ENCODE measurements at places on chromosomes 12 and 14. TPM values are rescaled to one million over a fixed set of nuclear protein-coding genes. Genes with fewer than 3 reads are reported as not detected.
A peak's percentile ranks its signal among the peaks of the same experiment; 100 is the strongest.

CCDC197 gene
- not detected for total RNA-seq

- H3K27me3 ChIP-seq: no peaks in the 10 kb centered on the region
- H3K27ac ChIP-seq: no peak overlapping the region
- no peak for DNase-seq
These were observed 581.3 kb downstream of the TMEM121 start for GRCh38 chr14:106107703-106108102.

DNA sequence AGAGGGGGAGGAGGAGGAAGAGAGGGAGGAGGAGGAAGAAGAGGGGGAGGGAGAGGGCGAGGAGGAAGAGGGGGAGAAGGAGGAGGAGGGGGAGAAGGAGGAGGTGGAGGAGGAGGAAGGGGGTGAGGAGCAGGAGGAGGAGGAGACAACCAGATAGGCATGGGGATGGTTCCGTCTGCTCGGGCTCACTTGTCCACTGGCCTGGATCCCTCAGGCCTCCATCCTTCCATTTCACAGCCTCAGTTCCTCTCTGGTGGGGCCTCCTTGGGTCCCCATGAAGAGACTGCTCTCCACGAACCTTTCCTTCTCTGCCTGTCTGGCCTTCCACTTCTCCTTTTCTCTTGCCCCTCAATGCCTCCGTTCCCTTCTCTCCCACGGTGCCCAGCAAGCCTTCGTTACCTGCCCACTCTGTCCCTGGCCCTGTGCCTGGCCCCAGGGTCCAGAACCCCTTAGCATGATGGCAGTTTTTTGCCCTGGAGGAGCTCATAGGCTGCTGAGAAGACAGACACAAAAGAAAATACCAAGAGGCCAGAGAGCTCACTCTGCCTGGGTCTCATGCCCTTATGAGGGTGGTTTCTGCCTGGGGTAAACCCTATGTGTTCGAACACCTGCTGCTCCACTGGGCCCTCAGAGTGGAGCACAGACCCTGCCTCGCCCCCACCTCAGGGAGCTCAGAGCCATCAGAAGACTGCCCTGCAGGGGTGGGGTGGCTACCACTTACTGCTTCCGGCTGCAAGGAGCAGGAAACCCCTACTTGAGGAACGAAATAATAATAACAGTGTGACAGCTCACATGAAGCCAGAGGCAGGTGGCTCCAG, 11.7 kb upstream of the CACNA2D4 start:
- no peaks in the 10 kb centered on the region for H3K27me3 ChIP-seq
- peaks cover 6% of the 10 kb centered on the region for H3K4me1 ChIP-seq
- H3K27ac ChIP-seq: no peak overlapping the region
- DNase-seq: no peak
- H3K4me3 ChIP-seq: no peak overlapping the region
- no peaks in the 10 kb centered on the region for H3K36me3 ChIP-seq

PDZRN4 gene
- not detected for total RNA-seq

PPFIA2 gene
- total RNA-seq: not detected

DNA sequence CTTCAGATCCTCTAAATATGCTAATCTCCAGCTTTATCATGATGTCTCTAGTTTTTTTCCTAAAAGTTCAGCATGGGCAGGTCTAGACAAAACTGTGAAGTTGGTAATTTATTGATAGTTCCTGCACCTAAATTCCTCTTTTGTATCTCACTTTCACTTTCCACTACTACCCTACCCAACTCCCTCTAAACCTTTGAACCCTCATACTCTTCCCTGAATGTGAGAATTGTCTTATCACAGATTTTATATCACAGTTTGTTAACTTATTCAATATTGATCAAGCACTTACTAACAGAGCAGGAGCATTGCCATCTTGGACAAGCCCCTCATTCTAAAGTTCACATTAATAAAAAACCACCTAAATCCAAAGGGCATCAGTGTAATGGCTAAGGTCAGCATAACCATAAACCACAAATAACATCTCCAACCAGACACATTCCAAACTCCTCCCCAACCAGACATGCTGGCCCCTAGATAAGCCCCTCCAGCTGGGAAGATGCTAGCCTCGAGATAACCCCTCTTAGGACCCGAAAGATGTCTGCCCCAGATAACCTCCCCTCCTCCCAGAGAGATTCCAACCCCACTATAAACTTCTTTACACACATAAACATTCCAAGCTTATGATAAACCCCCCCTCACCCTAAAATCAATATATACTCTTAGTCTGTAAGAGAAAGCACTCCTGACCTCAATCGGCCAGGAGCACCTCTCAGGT, 78.7 kb downstream of the FSCB start:
- H3K4me1 ChIP-seq: no peaks in the 10 kb centered on the region
- H3K27me3 ChIP-seq: no peaks in the 10 kb centered on the region
- peaks cover 2% of the 10 kb centered on the region for H3K36me3 ChIP-seq

GRCh38 chr12:29725587-29726320, 58.0 kb downstream of the TMTC1 start:
- no peaks in the 10 kb centered on the region for H3K36me3 ChIP-seq
- no peak overlapping the region for H3K27ac ChIP-seq
- H3K4me3 ChIP-seq: no peak overlapping the region
- peaks cover 2% of the 10 kb centered on the region for H3K27me3 ChIP-seq
- DNase-seq: no peak
- H3K4me1 ChIP-seq: no peaks in the 10 kb centered on the region

DNA sequence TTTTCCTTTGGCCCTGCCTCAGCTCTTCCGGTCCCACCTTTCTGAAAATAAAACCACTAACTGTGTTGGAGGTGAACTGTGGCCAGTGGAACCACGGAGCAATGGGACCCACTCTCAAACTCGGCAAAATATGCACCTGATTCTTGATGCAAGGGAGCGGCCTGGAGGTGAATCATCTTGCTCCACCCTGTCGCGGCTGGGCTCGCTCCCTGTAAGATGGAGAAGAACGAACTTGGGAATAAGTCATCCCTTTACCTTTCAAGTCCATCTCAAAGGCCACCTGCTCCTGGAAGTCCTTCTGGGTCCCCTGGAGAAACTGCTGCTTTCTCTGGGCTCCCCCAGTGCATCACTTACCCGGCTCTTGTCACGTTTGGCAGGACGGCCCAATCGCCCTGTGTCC, 309.9 kb downstream of the BCL11B start:
- no peaks in the 10 kb centered on the region for H3K36me3 ChIP-seq
- no peak for DNase-seq

GRCh38 chr12:104768033-104768432, 190.1 kb downstream of the SLC41A2 start:
- peaks cover 20% of the 10 kb centered on the region for H3K4me1 ChIP-seq
- no peak overlapping the region for H3K4me3 ChIP-seq
- H3K36me3 ChIP-seq: no peaks in the 10 kb centered on the region
- DNase-seq: no peak

DNA sequence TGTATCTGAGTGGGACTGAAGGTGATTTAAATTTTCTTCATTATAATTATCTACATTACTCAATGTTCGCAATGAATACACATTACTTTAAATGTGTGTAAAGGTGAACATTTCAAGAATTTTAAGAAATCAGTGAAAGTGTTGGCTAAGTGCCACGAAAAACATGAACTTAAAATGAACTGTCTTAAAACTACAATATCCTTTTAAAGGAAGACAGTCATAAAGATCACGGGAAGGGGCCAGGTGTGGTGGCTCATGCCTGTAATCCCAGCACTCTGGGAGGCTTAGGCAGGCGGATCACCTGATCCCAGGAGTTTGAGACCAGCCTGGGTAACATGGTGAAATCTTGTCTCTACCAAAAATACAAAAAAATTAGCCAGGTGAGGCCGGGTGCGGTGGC, 11.2 kb downstream of the MOK start:
- no peak overlapping the region for H3K27ac ChIP-seq
- no peak overlapping the region for H3K4me3 ChIP-seq
- no peak for DNase-seq
- no peaks in the 10 kb centered on the region for H3K27me3 ChIP-seq
- no peaks in the 10 kb centered on the region for H3K4me1 ChIP-seq

ATL1 gene
- 0.81 TPM for total RNA-seq

DNA sequence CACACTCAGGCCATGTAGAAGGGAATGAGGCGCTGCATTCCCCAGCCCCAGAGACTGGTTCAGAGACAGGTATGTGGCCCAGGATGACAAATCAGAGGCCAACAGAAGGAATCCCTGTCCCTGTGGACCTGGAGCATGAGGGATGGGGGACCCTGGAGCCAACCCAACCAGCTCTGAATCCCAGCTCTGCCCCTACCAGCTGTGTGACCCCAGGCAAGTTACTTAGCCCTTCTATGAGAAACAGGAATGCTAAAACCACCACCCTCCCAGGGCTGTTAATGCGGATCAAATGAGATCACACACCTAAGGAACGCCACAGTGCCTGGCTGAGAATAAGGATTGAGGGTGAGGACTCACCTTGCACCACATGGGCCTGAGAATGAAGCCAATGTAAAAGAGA, 15.6 kb downstream of the ITPK1 start:
- H3K4me3 ChIP-seq: no peak overlapping the region
- H3K36me3 ChIP-seq: no peaks in the 10 kb centered on the region
- peaks cover 46% of the 10 kb centered on the region for H3K4me1 ChIP-seq

SLC6A15 gene
- total RNA-seq: not detected

SLC35F4 gene
- not detected for total RNA-seq

DNA sequence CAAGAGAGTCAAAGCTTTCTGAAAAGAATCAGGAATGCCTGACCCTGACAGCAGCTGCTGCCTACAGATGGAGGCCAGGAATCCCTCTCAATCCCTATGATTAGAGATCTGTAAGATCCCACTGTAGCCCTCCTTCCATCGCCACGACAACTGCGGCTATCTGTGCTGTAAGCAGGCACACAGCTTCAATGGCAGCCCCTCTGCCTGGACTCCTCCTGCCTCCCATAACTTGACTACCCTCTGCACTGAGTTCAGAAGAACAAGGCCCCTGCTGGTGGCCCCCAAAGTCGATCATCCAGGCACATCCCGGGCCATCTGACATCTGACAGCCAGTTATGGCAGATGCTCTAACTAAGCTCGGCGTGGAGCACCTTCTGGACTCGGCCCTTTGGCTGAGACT, 2.9 kb downstream of the CLMN start:
- peaks cover 20% of the 10 kb centered on the region for H3K4me1 ChIP-seq
- H3K36me3 ChIP-seq: no peaks in the 10 kb centered on the region
- no peak overlapping the region for H3K27ac ChIP-seq
- no peak for DNase-seq
- no peak overlapping the region for H3K4me3 ChIP-seq

- H3K27ac ChIP-seq: peak overlapping the region; percentile 65
- no peak overlapping the region for H3K4me3 ChIP-seq
- DNase-seq: no peak
- no peaks in the 10 kb centered on the region for H3K27me3 ChIP-seq
- peaks cover 48% of the 10 kb centered on the region for H3K36me3 ChIP-seq
- H3K4me1 ChIP-seq: peaks cover 45% of the 10 kb centered on the region
These were observed 10.5 kb downstream of the MLXIP start for GRCh38 chr12:122089077-122089476.

DNA sequence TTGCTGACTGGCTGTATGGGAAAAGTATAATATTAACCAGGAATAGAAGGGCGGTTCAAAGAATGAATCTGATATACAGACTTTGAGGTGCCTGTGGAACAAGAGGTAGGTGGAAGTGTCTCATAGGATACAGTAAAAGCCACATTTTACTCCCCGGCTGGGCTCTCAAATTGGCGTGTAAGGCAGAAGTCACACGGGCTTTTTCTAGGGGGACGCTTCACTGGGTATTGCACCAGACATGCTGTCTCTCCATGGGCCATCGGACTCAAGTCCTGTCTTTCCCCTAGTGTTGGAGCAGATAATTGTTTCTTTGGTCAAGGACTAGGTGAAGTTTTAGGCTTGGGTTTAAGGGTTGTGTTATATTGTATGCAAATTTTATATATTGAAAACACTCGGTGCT, 9.1 kb downstream of the TMCC3 start:
- H3K27ac ChIP-seq: no peak overlapping the region
- no peak for DNase-seq
- no peak overlapping the region for H3K4me3 ChIP-seq
- no peaks in the 10 kb centered on the region for H3K36me3 ChIP-seq

DNA sequence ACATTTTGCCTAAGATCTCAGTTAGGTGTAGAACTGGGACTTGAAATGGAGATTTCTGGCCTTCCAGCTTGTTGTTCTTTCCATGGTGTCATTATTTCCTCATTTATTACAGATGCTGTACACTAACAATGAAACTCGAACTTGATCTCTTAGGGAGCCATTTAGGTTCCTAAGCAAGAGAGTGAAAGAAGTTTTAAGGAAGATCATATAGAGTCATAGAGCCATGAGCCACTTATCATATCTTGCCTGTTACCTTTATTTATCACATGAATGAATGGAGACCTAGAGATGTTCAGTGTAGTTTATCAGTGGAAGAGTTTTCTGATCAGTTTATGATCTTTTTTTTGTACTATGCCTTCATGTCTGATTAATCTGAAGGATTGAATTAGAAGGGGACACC, 9.9 kb downstream of the HELB start:
- peaks cover 62% of the 10 kb centered on the region for H3K4me1 ChIP-seq
- peak overlapping the region; percentile 11 for H3K27ac ChIP-seq
- H3K4me3 ChIP-seq: no peak overlapping the region
- DNase-seq: no peak

DNA sequence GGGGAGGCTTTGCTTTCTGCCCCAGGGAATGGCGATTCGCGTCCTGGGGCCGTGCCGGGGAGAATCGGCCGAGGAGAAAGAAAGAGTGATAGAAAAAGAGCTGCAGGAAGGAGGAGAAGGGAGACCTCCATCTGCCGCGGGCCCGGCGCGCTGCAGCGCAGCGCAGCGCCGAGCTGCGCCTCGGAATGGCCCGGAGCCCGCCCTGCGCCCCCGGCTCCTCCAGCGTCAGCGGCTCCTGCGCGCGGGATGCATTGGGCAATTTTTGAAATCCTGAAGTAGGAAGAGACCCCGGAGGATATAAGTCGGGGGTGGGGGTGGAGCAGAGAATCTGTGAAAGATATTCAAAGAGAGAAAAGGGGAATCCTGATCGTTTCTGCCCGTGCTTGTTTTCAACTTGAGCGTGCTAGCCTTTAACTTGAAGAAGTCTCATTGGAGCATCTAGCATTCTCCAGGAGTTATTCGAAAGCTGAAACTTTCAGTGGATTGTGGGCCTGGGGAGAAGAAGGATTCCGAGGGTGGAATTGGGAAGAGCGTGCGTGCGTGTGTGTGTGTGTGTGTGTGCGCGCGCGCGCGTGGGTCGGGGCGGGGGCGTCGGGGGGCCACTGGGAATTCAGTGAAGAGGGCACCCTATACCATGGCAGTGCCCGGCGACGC, 441 bp downstream of the PDE3A start:
- peaks cover 42% of the 10 kb centered on the region for H3K27me3 ChIP-seq
- no peak for DNase-seq
- H3K27ac ChIP-seq: no peak overlapping the region
- H3K4me3 ChIP-seq: peak overlapping the region; percentile 49
- H3K36me3 ChIP-seq: no peaks in the 10 kb centered on the region
- H3K4me1 ChIP-seq: peaks cover 11% of the 10 kb centered on the region

- H3K27me3 ChIP-seq: no peaks in the 10 kb centered on the region
- H3K36me3 ChIP-seq: no peaks in the 10 kb centered on the region
- no peak overlapping the region for H3K27ac ChIP-seq
These were observed 25.6 kb upstream of the PCNX1 start for GRCh38 chr14:70881549-70882177.

Data from activated CD8-positive, alpha-beta T cell treated with anti-CD3 and anti-CD28 coated beads for 36 hours (primary cell).